ENCODE measurements at places on chromosomes 16 and 17.

- DNase-seq = no peak
Measured at GRCh38 chr16:90016339-90016950, 2.8 kb downstream of the DBNDD1 start.

- DNase-seq = no peak
Measured at GRCh38 chr16:65281586-65281985, 159.7 kb upstream of the CDH11 start.

- DNase-seq = peak; percentile 32
Measured at GRCh38 chr16:82655072-82655714, 28.4 kb downstream of the CDH13 start.

DNA sequence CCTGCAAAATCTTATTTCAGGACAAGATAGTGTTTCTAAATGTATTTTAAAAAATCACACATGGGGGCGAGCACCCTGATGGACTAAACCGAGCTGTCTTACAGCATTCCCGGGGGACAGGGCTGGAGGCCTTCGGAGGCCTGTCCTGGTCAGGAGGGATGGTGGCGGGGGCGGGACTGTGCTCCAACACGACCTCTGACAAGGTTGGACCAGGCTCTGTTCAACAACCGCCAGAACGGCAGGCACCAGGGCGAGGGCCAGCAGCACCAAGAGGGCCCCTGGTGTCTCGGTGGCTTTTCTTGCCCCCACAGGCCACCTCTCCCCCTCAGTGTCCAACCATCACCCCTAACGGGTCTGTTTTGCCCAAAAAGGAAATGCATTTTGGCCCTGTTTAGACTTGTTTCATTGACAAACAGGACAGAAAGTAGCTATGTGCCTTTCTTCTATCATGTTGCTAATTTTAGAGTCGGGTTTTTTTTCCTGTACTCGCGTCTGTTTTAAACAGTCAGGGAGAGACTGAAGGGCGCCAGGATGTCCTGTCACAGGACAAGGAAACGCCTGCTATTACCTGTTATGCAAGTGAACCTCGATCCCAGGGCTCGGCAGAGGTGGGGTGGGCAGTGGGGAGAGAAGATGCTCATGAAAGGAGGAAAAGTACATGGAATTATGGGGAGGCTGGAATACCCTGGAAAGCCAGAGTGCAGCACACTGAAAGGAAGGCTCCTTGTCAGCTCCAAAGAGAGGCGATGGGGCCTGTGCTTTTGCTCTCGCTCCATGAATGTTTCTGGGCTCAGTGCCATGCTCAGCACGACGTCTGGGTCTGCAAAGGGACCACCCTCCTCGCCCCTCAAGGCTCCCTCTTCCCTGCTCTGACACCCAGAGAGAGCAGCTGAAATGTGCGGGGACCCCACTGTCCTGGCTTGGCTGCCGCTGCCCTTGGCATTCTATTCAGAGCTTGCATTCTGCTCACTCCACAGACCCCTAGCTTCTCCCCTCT lies 11.9 kb downstream of the TMEM204 start:
- DNase-seq = no peak

DNA sequence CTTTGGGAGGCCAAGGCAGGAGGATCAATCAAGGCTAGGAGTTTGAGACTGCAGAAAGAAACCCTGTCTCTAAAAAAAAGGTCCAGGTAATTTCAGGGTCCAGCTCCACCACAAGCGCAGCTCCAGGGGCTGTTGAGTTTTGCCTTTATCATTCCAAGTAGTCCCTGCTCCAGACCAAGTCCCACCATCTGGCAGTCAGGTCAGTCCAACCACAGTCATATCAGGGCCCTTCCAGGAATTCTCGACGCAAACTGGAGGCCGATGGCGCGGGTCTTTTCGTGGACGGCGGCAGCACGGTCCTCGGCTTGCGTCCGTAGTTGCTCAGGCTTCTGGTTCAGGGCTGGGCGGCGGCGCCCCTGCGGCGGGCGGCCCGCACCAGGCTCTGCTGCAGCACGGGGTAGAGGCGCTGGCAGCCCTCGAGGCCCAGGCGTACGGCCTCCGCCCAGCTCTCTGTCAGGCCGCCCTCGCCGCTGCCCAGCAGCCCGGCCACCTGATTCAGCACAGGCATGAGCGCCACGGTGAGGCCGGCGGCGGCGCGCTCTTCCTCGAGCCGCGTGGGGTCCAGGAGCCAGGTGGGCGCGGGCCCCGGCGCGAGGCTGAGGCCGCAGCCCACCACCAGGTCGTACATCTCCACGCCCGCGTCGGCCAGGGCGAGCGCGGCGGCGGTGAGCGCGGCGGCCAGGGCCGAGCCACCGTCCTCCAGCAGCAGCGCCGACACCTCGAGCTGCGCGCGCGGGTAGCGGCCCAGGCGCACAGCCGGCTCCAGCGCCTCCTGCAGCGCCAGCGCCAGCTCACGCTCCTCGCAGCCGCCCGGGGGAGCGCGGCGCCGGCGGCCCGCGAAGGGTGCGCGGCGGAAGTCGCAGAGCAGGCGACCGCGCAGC lies 752 bp downstream of the EXOSC6 start:
- peak; percentile 17 for DNase-seq

DNA sequence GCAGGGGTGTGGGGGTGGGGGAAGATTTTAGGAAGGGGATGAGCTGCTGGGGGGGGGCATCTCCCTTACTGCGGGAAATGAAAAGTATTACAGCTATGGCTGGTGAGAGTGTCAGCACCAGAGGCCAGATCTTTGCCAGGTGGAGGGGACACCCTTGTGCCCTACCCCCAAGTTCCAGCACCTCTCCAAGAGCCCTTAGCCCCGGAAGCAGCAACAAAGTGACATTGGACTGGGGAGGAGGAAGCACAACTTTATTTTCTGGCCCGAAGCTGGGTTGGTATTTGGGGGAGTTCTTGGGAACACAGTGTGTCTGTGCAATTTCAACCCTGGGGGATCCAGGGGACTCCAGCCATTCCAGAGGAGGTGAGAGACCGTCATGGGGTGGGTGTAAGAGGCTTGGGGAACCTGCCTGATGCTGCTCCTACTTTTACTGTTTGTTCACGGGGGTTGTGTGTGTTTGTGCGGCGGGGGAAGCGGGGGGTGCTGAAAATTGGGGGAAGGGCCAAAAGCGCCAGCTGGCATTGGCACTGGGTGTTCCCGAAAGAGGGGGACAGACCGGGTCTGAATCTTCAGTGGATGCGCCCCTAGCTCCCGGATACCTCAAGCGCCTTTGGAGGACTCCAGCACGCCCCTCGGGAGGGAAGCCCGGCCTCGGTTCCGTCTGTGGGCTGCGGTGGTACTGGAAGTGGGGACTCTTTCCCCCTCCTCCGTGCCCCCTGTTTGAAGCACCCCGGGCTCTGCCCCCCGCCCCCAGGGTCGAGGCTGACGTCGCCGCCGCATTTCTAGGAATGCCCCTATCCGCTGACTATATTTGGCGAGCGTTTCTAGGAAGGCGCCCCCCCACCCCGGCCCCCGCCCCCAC lies 230.3 kb downstream of the MRTFB start:
- DNase-seq = peak; percentile 40

DNA sequence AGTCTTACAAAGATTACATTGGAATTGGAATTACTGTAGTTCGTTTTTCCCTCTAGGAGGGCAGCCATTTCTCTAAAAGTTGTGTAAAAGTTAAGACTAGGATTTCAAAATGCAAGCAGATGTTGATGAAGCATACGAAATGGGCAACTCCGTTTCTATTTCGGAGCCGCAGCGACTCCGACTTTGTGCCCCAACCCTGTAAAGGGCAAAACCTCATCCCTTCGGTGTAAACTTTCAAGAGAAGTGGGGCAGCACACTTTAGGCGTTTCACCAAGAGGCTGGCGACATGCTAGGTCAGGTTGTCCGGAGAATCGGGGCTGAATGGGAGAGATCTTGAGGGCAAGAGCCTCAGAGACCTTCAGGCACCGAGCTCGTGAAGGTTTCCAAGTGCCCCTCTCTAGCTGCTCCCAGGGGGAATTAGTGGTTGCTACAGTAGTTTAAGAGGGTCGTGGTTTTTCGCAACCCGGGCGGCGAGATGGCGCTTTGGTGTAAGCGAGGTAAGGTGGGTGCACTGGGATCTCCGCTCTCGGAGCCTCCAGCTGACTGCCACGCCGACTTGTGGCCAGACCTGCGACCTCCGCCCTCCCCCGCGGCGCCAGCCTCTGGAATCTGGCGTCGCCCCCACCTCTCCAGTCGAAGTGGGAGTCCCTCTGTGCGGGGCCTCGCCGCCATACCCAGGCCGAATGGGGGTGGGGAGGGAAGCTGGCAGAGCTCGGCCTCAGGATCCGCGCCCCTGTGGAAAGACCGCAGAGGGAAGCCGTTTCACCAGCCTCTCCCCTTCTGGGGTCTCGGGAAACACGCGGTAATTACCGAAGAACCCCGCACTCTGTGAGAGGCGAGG lies 1.0 kb upstream of the HEXIM2 start:
- DNase-seq = peak; percentile 55

- DNase-seq = no peak
Measured at GRCh38 chr17:68512960-68513474, 787 bp downstream of the PRKAR1A start.
